Liver (tissue), 10 donors: ENCODE measurements at places on chromosomes 11 and 22. TPM values are rescaled to one million over a fixed set of nuclear protein-coding genes. Genes with fewer than 3 reads are reported as not detected.

Gene PHF21A
- 6.4 TPM for total RNA-seq

Gene SHISA8
- not detected for total RNA-seq

Gene UBXN1
- total RNA-seq = 45.5 TPM

Gene SHISAL1
- total RNA-seq = 0.09 TPM

DNA sequence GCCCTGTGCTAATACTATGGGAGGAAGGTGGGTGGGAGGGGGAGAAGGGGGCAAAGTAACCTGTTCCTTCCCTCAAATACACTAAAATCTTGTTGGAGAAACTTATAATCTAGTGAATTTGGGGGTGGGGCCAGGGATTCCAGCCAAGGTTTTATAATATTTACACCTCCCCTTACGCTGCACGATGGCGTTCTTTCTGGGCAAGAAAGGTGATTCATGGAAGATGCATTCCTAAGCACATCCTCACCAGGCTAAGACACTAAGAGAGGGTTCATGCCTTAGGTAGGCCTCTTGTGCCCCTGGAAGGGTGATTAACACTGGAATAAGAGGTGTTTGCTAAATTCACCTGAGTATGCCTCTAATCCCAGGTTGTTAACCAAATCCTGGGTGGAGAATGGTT is 82.6 kb downstream of the BARX2 start:
- no peak for DNase-seq

DNA sequence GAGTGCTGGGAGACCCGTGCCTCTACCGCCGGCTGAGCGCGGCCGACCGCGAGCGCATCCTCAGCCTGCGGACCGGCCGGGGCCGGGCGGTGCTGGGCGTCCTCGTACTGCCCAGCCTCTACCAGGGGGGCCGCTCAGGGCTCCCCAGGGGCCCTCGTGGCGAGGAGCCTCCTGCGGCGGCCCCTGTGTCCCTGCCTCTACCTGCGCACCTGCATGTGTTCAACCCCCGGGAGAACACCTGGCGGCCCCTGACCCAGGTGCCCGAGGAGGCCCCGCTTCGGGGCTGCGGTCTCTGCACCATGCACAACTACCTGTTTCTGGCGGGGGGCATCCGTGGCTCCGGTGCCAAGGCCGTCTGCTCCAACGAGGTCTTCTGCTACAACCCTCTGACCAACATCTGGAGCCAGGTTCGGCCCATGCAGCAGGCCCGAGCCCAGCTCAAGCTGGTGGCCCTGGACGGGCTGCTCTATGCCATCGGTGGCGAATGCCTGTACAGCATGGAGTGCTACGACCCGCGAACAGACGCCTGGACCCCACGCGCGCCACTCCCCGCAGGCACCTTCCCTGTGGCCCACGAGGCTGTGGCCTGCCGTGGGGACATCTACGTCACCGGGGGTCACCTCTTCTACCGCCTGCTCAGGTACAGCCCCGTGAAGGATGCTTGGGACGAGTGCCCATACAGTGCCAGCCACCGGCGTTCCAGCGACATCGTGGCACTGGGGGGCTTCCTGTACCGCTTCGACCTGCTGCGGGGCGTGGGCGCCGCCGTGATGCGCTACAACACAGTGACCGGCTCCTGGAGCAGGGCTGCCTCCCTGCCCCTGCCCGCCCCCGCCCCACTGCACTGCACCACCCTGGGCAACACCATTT is 3.5 kb downstream of the KLHDC7B start:
- DNase-seq = no peak

DNA sequence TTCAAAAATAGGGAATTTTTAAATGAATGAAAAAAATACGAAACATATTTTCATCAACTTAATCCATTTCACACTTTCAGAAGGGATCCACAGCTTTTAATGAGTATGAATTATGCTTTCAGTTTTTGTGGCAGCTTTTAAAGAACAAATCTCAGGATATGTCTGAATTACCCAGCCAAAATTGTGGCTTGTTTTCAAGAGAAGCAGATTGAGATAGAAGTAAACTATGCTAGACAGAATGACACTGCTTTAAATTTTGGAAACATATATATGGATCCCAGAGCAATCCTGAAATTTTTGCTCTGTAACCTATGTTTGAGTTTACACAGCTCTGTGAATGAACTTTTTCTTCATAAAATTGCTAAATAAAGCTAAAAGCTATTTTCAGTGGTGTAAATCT is 2.4 kb upstream of the HINFP start:
- no peak for DNase-seq

DNA sequence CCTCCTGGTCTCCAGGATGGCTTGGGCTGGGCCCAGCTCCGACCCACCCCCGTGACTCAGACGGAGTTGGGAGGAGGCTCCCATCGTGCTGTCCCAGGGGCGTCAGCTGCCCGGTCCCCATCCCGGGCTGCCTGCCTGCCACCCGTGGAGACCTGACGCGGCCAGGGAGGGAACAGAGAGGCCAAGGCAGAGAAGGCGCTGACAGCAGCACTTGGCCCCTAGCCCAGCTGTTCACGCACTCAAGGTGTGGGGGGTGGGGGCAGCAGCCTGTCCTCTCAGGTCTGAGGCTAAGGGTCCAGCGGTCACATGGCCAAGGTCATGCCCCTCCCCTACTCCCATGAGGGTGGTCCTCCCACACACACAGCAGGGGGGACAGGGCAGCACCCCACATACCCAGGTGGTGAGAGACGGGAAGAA is 48.6 kb downstream of the ELFN2 start:
- DNase-seq = no peak

DNA sequence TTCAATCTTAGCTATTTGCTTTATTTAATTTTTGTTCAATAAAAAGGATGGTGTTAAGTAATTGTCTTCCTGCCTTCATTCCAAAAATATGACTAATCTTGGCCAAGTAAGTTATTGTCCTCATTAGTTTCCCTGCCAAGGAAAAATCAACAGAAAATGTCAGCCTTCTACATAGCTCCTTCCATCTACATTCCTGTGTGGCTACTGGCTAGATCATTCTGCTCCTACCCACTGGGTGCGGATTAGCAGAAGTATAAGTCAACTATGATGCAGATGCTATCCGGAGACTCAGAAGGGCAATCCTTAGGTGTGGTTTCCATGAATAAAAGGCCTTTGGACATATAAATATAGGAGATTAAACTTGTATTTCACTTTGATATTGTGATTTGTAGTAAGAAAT is 154.4 kb downstream of the SBF2 start:
- DNase-seq = no peak

DNA sequence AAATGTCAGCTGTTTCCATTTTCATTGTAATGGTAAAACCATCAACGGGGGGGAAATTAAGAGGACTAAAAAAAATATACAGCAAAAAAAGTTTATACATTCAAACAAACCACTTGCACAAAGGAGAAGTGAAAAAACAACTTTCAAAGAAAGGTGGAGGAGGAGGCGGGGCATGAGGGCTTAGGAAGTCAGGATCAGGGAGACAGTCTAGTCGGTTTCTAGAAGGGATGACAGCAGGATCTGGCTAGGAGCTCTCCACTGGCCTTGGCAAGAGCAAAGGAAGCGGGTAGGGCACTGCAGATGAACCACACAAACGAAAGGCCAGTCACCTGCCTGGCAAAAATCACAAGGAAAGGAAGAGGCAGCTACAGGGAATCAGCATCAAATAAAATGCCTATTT is 31.0 kb downstream of the NAP1L4 start:
- no peak for DNase-seq
